ENCODE measurements at places on chromosomes 7 and 10.

- no peak for DNase-seq
Measured at GRCh38 chr7:84502239-84502638, 307.6 kb upstream of the SEMA3A start.

DNA sequence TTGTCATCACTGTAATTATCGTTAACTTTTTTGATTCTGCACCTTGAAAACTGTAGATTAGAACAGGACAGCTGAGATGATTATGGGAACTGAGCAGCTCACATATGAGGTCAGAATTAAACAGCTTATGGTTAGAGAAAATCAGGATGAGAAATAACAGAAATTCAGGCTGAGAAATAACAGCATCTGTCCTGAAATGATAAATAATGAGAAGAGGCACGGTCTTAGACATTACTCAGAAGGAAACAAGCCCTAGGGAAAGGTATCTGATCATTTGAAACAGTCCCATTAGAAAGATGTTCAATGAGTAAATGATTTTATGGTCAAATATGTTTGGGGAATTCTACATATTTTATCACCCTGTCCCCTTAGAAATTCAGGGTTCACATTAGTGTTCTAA, 65.6 kb upstream of the PCGF5 start:
- DNase-seq: no peak

DNA sequence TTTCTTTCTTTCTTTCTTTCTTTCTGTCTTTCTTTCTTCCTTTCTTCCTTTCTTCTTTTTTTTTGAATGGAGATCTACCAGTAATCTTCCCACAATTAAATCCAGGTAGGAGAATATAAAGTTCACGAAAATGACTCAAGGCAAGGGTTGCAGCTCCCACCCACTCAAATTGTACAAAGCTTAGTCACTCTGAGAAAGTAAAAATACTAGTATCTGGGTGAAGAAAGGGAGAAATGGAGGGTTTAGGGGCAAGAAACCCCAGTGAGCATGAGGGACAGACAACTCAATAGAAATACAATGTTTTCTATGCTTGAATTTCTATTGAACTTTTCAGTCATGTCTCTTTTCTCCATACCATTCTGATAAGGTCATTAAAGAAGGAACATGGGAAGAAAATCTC, 200.8 kb downstream of the GATA3 start:
- DNase-seq: no peak

DNA sequence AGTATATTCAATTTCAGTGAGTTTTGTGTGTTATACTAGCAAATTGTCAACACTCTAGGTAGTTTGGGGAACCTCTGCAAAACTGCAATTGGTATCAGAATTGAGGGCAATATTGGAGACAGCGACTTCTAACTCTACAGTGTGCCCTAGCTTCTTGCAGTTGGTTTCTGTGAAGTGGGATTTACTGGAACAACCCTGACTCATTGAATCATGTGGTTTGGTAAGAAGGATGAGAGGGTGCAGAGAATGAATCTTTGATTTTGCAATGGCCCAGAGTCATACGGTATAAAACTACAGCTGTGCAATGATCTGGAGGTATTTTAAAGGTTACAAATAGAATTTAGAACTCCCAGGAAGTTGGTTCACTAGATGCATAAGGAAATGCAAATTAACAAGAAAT, 129.1 kb upstream of the PPP1R3A start:
- DNase-seq: no peak

GRCh38 chr7:22630069-22630468, 96.9 kb upstream of the IL6 start:
- DNase-seq: no peak

DNA sequence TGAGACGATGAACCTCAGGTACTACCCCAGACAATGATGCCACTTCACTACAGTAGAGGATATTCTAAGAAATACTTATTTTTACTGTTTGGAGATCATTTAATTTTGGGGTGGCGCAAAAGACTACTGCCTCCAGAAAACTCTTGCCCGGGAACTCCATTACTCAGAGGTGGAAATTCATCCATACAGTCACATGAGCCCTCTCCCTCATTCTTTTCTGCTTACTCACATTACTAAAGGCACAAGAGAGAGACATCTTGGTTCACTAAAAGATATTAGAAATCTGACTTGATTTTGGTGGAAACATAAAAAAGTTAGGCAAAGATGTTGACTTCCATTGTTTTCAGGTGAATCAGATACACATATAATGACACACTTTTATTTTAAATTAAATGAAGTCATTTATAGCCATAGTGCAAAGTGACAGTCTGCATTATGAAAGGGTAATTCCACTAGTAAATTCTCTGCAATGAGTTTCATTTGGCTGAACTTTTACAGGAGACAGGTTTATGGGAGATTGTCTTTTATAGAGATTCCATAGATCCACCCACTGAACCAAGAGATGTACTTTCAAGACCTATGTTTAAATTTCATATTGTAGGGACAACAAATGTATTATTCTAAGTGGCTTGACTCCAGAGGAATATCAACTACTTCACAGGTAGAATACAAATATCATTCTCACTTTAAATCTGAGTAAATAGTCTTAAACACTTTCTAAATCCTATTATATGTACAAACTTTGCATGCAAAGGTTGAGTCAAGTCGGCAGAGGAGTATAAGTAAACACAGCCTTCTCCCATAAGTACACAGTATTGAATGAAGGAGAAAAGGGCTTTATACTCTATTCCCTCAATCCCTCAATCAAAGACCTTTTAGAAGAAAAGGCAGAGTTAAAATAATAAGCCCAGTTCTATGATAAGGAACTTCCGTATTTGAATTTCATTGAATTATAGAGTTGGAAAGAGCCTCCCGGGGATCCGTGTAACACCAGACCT, 18.8 kb downstream of the NEBL start:
- no peak for DNase-seq

GRCh38 chr10:48598936-48599829, 5.7 kb downstream of the ARHGAP22 start:
- no peak for DNase-seq

DNA sequence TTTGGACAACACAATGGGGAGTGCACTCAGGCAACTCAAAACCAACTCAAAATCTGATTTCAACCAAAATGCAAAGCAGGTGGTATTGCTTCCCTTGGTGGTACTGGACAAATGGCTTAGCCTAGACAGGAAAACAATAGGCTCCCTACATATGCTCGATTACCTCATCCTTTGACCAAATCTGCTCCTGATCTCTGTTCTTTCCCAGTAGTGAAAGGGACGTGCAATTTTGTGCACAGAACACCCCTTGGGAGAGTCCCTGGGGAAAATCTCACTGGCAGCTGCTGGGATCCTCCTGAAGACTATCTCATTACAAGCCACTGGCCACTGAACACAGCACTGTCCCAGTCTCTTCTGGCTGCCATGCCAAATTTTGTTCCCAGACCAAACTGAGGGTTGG, 149.2 kb upstream of the VSTM2A start:
- DNase-seq: no peak
